Myocyte (in vitro differentiated cells): ENCODE measurements at places on chromosomes 16 and 17.
A peak's percentile ranks its signal among the peaks of the same experiment; 100 is the strongest.

DNA sequence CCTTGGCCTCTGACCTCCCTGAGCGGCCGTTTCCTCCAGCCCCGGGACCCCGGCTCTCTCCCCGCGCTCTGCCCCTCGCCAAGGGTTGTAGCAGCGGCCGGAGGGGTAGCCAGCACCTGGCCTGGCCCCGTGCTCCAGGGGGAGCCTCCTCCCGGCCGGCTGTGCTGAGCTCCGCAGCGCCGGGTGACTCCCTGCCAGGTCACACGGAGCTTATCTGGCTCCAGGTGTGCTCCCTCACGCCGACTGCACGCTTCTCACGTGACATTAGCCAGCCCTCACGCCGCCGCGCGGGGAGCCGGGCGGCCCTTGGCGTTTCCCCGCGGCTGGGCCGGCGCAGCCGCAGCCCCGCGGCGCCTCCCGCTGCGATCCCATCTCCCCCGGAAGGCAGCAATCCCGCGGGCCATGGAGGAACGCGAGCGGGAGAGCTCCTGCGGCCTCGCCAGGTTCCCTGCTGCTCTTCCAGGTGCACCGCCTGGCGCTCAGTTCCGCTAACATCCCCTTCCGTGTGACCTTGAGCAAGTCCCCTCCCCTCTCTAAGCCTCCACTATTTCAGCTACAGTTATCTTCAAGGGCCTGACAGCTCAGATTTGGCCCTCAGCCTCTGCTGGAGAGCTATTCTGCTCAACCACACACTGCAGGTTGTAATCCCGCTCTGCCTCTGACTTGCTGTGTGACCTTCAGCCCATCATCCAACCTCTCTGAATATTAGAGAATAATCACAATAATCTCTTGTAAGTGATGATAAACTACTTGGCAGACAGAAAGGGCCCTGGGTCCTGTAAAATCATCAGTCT, 3.4 kb downstream of the MYO18A start:
- no peak for DNase-seq

DNA sequence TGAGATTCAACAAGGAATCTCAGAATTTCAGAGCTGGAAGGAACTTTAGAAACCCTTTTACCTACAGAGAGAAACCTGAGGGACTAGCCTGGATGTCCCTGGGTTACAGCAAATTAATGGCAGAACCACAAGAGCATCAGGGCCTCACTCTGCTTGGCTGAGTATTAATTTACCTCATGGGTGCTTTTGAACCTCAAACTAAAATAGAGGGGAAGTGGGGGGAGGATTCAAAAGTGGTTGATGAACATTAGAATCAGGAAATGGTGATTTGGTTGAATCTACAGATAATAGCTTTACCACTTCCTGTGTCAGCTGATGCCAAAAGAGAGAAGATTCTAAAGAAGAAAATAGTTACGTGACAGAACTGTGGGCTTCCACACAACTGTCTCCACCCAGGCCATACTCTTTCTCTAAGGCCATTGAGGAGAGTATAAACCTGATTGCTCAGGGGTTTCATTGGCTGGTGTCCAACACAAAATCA, 11.3 kb upstream of the SKAP1 start:
- no peak for DNase-seq

DNA sequence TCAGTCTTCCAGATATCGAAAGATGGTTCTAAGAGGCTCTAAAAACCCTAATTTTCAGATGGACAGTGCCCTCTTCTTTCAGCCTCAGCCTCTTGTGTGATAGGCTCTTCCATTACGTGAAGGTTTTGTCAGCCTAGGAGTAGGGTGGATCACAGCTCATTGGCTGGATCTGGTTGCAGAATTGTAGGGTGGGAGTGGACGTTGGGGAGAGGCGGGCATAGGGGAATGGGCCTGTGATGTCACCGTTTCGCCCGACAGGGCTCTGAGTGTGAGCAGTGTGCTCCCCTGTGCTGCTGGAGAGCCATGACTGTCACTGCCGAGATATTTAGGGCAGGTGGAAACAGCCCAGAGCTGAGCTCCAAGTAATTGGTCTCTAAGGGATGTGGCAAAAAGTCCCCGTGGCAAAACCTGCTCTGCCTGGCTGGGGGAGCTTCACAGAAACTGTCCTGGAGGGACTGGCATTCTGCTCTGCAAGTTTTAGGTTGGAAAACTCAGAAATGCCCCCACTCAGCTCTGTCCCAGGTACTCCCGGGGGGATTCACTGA, 6.2 kb upstream of the WFIKKN1 start:
- peak; percentile 14 for DNase-seq

DNA sequence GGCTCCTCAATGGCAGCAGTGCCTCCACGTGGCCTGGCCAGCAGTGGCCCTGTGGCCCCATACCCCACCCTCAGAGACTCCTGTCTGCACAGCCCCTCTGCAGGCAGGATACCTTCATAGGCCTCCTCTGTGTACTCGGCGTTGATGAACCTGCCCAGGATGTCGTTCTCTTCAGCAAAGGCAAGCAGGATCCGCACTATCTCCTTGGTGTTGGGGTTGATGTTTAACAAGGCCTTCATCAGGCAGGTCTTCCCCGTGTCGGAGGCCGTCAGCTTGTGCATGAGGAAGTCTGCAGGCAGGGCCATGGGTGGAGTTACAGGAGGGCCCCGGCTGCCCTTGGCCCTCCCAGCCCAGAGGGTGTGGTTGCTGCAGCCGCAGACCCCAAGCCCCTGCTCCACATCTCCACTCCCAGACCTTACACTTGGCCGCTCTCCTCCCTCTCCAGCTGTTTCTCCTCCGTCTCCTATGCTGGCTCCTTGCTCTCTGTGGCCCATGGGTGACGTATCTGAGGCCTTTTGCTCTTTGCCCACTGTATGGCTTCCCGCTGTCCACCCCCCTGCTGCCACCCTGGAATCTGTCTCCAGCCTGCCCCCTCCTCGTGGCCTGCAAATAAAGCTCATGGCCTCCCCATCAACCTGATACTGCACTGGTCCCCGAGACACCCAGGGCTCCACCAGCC, 15.1 kb downstream of the TRPV3 start:
- no peak for DNase-seq

GRCh38 chr17:10447026-10447931, 22.1 kb downstream of the MYH4 start:
- DNase-seq: no peak

DNA sequence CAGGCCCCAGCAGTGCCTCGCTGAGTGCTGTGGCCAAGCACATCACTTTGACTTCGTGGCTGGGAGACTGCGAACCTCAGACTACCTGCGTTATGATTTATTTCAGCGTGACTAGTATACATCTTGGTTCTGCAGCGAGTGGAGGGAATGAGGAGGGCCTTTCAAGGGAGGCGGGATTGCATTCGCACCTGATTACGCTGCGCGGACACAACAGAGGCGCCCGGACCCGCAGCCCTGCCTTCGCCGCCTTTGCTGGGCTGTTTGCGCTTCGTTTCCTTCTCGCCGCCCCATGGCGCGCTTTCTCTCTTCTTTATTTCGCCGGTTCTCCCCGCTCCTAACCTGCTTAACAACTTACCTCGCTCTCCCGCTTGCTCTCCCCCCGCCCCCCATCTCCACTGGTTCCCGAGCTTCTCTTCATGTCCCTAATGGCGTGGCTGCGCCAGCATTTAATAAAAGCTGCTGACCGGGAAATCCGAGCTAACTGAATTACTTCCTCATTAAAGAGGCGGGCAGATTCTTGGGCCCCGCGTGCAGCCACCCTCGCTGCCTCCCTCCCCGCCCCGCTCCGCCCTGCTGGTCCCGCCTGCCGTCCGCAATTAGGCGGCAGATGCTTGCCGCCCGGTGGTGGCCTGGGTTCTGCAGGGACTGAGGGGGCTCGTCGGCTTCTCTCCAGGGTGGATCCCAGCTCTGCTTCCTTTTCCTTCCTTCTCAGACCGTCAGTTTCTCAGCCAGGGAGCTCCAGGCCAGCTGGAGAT, 257.6 kb upstream of the SDK2 start:
- DNase-seq: no peak

GRCh38 chr17:56656701-56657327, 63.3 kb downstream of the NOG start:
- DNase-seq: no peak

- DNase-seq: no peak
These were observed 75.1 kb upstream of the C17orf78 start for GRCh38 chr17:37300683-37301082.

DNA sequence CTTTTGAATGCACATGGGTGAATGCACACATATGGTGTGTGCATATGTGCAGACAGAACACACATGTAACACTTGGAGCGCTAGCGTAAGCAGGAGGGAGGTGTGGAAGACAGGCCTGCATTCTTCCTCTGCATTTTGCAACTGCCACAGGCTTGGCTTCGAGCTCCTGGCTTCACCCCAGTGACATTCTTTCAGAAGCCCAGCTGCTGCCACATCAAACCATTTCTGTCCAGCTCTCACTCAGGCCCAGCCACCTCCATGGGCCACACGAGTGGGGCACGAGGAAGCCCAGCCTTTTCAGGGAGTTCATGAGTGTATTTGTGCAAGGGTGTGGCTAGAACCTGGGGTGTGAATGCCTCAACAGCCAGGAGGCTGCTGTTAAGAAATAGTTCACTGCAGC, 18.8 kb downstream of the LGALS3BP start:
- peak; percentile 88 for DNase-seq

DNA sequence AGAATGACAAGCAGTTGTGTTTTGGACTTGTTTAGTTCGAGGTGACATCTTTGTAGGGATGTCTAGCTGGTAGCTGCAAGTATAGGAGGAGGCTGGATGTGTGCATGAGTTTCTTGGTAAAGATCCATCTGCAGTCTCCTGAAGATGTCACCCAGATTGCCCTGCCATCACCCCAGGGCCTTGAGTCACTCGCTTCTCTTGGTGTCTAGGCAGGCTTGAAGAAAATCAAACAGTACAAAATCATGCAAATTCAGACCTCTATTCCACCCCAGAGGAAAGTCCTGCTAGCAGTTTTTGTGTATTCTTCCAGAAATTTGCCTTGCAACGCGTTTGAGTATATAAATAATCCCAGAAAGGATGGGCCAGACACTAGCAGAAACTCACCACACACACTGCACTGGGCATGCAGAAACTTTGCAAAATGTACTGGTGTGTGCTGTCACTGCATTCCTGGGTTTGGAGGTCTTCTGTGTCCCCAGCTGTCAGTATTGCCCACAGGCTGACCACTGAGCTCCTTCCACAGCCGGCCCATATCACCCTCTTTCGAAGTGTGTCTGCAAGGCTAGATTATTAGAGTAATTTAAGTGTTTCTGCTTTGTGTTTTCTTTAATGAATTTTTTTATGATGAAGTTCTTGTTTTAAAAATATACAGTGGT, 51.5 kb downstream of the TENT4B start:
- DNase-seq: peak; percentile 94

- no peak for DNase-seq
These were observed 5.9 kb downstream of the CLEC19A start for GRCh38 chr16:19291475-19291874.

DNA sequence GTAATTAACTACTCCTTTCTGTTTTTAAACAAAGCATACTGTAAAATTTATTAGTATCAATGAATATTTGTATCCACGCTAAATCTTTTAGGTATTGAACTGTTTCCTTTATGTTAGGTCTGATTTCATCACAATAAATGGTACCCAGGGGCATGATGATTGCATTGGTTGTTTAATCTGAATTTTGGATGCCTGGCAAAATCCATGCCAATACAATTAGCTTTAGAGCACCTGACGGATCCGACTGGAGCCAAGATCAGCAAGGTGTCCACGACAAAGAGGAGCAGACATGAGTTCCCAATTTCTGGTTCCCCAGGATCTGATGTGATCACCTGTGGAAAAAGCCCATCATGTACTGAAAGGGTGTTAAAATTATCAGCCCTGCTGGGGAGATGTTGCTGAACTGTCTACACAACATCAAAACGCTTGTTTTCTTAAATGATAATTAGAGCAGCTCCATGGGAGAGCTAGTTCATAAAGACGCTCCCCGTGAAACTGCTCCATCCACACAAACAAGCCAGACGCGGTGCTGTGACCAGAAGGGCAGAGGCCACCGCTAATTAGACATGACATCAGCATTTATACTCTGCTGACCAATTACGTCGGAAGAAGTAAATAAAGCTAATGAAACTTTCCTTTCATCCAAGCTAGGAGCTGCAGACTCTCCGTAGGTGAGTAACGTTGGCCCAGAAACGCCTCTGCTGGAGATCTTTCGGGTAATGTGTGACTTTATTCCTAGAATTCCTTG, 151.7 kb downstream of the CPPED1 start:
- DNase-seq: no peak

GRCh38 chr17:13755851-13756250, 154.1 kb upstream of the HS3ST3A1 start:
- DNase-seq: no peak

- peak; percentile 36 for DNase-seq
These were observed 17.4 kb downstream of the COL1A1 start for GRCh38 chr17:50184064-50184463.

- peak; percentile 95 for DNase-seq
These were observed 6.3 kb upstream of the IL32 start for GRCh38 chr16:3059041-3059722.

GRCh38 chr17:17711641-17712162, 30.4 kb downstream of the RAI1 start:
- no peak for DNase-seq
